HCT116 (cell line): ENCODE measurements at places on chromosomes 12 and 14.

GRCh38 chr12:121523741-121524140 is 57.1 kb downstream of the KDM2B start:
- no peak for DNase-seq

DNA sequence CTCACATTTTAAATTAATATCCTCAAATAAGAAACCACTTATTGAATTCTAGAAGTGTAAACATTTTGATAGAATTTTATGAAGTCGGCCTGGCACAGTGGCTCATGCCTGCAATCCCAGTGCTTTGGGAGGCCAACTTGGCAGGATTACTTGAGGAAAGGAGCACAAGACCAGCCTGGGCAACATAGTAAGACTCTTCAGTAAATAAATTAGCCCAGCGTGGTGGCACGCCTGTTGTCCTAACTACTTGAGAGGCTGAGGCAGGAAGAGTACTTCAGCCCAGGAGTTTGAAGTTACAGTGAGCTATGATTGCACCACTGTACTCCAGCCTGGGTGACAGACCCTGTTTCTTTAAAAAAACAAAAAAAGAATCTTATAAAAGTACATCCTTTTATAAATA is 8.9 kb upstream of the ZNF410 start:
- DNase-seq: no peak

DNA sequence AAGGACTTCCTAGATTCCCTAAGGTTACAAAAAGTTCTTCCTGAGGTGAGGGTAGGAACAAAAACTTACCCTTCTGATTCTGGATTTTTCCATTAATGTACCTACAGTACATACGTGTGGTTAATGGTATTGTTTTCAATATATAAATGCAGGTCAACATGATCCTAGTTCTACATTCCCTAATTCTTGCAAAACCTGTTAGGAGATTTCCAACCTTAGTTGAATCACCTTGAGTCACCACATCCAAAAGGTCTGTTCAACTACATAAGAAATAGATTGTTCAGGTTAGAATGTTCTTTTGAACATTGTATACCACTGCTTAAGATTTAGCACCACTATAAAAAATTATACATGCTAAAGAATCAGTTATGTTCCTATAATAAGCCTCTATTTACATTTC is 118.9 kb downstream of the GARIN6 start:
- no peak for DNase-seq

DNA sequence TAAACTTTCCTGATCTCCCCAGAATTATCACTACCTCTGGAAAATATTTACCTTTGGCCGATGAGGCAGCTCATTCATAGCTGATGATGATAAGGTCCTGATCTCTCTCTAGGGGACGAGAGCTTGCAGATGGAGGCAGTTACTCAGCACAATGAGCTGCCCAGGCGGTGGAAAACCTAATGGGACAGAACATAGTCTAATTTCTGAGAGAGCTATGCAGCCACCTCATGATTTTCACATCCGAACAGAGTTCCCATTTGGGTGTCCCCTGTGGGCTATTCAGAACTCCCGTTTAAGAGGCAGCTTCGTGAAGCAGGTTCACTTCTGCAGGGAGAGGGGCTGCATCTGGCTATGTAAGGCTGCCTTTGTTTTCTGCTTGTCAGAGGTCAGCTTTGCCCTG is 724.6 kb upstream of the TMEM132C start:
- DNase-seq: no peak

- DNase-seq: no peak
These were observed 59.4 kb downstream of the BCL11B start for GRCh38 chr14:99212646-99213045.

DNA sequence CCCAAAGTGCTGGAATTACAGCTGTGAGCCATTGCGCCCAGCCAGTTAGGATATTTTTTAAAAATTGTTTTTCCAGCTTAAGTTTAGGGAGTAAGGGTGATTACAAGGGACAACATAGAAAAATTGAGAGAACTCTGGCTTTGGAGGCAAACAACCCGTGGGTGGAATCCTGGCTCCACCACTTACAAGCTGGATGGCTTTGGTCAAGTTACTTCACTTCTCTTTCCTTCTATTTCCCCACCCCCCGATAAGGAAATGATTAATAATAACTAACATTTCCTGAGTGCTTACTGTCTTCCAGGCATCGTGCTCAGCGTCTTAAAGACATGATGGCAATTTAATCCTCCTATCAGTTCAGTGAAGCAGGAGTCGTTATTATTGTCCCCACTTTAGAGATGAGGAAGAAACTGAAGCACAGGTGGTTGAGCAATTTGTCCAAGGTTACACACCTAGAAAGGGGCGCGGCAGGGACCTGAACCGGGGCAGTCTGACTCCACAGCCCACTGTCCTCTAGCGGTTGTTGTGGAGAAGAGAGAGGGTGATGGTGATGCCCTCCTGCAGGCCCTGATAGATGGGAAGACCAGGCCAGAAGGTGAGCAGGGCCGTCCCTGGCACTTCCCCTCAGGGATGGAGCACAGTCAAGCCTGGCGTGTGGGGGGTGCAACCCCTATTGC is 16.7 kb upstream of the FAIM2 start:
- no peak for DNase-seq

GRCh38 chr14:103343164-103343879 is 9.3 kb downstream of the EIF5 start:
- no peak for DNase-seq

DNA sequence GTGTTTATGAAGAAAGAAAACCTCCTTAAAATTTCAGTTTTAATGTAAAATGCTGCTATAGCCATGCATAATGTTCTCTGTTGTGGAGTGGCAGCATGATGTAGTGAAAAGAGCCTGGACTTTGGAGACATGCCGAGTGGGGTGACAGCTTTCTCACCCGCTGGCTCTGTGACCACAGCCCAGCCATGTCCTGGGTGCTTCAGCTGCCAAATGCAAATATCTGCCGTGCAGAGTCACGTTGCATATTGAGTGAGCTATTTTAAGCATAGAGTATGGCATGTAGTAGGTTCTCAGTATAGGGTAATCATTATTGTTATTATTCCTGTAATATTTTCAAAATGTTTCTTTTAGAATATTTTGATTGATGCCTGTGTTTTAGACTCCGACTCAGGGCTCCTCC is 15.5 kb upstream of the TCTN2 start:
- DNase-seq: no peak

GRCh38 chr14:67650694-67651093 is 23.7 kb downstream of the VTI1B start:
- DNase-seq: no peak

DNA sequence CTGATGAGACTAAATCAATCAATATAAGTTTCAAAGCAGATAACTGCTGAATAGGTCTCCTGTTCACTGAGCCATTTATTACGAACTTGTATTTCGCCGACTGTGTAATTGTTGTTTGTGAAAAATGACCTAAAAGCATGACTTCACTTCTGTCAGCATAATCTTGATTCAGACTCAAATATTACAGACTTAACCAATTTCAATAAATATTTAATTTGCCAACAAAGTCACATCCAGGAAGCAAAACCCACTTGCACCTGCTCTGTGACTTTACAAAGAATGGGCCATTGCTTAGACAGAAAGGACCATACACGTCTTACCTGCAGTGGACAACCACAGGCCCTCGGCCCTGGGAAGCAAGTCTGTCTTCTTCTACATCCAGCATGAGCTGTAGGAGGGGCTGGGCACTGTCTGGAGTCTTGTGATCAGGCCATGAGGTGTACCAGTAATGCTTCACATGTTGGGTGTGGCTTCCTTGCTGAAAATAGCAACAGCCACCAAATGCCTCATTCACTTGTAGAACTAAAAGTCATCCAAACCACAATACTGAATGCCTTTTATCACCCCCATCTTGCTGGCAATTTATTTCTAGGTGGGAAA is 23.5 kb upstream of the PTPRB start:
- DNase-seq: peak; percentile 18

GRCh38 chr12:107027636-107028053 is 40.7 kb upstream of the MTERF2 start:
- peak; percentile 52 for DNase-seq

DNA sequence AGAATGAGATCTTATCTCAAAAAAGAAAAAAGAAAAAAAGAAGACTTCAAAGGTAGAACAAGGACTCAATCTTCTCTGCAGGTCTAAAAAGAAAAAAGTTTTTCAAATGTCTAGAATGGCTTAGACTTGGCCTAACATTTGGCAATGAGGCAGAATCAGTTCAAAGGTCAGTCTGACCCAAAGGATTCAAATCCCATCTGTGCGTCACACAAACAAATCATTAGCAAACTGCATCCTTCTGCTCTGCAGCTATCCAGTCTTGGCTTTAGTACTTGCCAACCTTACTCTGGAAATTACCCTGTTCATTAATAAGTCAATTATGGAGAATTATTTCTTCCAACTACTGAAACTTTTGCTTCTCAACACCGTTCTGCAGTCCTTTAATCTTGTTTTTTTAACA is 3.1 kb downstream of the YAF2 start:
- no peak for DNase-seq

DNA sequence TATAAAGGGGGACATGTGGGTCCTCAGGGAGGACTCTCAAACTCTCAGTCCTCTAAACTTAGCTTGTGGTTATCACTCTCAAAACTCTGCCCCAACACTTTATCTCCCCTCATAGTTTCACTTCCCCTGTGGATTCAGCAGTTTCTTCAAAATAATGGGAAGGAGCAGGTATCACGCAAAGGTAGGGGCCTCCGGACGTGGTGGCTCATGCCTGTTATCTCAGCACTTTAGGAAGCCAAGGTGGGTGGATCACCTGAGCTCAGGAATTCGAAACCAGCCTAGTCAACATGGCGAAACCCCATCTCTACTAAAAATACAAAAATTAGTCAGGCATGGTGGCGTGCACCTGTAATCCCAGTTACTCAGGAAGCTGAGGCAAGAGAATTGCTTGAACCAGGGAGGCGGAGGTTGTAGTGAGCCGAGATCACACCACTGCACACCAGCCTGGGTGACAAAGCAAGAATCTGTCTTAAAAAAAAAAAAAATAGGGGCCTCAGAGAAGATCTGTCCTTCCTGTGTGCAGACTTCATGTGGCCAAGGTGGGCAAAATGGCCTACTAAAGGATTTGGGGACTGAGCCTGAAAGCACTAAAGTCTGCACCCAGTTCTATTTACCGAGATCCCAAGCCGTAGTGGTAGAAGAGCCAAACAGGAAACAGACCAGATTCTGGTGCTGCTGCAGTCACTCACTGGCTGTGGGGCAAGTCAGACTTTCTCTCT is 6.4 kb downstream of the ITGB7 start:
- no peak for DNase-seq

DNA sequence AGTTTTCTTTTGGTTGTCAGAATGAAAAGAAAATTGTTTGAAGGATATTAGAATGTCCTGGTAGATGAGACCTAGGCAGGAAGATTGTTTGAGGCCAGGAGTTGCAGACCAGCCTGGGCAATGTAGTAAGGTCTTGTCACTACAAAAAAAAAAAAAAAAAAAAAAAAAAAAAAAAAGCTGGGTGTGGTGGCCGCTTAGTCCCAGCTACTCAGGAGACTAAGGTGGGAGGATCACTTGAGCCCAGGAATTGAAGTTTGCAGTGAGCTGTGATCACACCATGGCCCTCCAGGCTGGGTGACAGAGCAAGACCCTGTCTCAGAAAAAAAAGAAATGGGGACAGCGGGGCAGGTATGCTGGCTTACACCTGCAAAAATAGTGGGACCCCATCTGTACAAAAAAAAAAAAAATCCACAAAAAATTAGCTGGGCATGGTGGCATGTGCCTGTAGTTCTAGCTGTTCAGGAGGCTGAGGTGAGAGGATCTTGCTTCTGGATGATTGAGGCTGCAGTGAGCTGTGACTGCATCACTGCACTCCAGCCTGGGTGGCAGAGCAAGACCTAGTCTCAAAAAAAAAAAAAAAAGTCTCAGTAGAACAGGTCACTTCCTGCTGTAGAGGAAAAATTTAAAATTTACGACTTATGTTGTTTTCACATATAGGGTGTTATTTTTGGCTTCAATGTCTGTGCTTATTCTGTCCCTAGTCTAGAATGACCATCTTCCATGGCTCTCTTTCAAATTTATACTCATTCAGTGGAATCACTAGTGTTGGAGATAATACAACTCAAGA is 70.7 kb downstream of the PPHLN1 start:
- no peak for DNase-seq

- DNase-seq: no peak
These were observed 1.2 kb upstream of the CSAD start for GRCh38 chr12:53181935-53182334.

DNA sequence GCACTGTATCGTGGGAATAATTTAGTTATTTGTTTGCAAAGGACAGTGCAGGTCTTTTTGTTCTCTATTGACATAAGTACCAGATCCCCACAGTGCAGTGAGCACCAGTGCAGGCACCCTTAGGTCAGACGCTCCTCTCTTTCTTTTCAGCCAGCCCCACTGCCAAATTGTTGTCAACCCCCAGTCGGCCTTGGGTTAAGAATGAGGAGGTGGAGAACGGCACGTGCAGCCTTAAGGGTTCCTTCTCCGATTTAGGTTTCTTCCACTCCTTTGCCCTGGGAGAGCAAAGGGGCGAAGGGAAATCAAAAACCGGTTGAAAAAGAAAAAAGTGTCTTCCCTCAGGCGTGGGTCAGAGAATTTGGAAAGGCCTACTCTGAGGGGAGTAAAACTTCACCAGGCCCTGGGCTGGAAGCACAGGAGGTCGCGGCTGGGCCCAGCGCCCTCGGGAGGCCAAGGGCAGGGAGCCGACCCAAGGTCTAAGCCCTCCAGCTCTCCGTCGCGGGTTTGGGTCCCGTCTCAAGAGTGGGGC is 4.3 kb downstream of the PAX9 start:
- DNase-seq: no peak

DNA sequence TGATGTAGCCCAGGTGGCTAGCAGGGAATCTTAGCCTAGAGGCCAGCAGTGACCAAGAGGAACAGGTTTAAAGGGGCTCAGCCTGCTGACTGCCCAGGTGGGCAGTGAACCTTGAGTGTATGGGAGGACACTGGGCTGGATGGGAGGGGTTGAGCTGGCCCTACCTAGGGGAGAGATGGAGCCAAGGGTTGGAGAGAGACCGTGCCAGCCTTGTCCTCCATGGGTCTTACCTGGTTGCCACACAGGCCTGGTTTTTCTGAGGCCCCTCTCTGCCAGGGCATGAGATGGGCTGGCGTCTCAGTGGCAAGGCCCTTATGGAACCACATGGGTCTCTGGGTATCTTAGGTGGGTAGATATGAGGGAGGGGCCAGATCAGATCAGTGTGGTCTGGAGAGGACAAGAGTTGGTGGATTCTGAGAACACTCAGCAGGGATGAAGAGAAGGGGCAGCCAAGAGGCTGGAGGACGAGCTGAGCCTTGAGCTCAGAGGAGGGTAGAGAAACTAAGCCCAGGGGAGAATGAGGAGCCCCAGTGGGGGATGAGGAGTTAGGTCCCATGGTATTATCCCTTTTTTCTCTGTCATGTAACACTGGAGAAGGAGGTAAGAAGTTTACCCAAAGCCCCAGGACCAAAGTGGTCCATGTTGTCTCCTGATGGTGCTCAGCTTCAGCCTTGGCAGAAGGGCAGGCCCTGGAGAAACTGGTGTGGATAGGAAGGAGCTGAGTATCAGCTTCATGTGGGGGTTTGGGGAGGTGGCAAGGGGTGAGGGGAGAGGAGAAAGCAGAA is 3.7 kb downstream of the GZMB start:
- DNase-seq: no peak
